ENCODE measurements at places on chromosomes 13 and 19.

DNA sequence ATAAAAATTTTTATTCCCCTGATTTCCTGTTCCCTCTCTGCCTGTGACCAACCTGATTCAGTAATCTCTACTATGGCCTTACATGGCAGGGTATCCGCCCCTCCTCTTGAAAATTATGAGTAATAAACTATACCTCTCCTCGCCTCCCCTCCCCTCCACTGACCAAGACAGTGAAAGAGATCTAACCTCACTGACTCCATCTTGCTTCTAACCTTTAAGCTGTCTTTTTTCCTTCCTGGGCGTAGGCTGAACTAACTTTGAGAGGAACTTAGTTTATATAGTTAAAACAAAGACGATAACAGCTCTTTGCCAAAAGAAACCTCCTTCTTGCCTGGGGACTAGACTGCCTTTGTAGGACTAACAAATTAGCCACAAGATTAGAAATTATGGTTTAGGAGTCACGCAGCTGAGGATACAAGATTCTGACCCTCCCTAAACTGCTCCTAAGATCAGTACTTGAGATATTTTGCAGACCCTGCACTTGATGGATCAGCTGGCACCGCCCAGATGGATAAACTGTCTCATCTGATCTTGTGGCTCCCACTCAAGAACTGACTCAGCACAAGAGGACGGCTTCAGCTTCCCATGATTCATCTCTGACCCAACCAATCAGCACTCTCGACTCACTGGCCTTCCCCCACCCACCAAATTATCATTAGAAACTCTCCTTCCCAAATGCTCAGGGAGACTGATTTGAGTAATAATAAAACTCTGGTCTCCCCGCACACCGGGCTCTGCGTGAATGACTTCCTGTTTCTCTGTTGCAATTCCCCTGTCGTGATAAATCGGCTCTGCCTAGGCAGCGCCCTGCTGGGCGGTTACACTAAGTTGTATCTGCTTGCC lies 187.1 kb downstream of the TDRD3 start:
- DNase-seq = peak; percentile 2

DNA sequence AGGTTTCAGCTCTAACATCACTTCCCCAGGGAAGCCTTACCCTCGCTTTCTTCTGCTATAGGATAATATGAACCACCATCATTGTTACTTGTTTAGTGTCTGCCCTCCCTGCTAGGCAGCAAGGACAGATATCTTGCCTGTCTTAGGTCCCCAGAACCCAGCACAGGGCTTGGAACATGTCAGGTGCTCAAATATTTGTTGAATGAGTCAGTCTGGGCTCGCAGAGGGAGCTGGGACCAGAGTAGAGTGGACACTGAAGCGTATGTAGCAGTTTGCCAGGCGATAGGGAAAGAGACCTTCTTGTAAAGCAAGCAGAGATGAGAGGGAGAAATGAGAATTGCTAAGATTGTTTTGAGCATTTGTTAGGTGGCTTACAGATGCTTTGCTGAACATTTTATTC lies 11.7 kb downstream of the BCKDHA start:
- no peak for DNase-seq

GRCh38 chr13:113758651-113759524 lies at the start of gene TMEM255B:
Gene TMEM255B (plus strand): TSS chr13:113759226. CDS start chr13:113759270, 44 bp downstream.
- peak; percentile 53 for DNase-seq

DNA sequence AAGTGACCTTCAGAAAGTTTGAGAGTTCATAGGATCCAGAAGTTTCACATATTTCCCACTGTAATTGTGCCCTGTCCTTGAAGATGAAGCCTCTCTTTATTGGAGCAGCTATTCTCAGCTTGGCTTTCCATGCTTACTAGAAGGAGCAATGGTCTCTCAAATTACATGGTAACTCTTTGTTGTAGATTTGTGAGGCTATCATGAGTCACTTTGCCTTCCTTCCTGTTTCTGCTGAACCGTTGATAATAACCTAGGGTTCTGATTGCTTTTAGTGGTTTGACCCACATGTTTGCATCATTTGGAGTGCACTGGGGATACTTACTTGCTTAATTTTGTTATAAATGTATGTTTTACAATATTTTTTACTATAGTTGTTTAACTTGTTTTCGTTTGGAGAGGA lies 772.9 kb upstream of the SLITRK6 start:
- DNase-seq = no peak

DNA sequence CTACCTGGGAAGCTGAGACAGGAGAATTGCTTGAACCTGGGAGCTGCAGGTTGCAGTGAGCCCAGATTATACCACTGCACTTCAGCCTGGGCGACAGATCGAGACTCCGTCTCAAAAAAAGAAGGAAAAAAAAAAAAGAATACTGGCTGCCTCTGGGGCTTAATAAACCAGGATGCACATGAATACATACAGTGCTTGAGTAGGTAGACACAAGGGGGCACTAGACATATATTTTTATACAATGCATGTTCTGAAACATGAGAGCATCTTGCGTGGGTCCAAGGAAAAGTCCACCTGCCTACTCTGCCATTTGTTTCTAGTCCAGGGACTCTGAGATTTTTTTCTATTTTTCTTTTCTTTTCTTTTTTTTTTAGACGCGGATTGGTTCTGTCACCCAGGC lies 31.2 kb downstream of the KEAP1 start:
- no peak for DNase-seq

DNA sequence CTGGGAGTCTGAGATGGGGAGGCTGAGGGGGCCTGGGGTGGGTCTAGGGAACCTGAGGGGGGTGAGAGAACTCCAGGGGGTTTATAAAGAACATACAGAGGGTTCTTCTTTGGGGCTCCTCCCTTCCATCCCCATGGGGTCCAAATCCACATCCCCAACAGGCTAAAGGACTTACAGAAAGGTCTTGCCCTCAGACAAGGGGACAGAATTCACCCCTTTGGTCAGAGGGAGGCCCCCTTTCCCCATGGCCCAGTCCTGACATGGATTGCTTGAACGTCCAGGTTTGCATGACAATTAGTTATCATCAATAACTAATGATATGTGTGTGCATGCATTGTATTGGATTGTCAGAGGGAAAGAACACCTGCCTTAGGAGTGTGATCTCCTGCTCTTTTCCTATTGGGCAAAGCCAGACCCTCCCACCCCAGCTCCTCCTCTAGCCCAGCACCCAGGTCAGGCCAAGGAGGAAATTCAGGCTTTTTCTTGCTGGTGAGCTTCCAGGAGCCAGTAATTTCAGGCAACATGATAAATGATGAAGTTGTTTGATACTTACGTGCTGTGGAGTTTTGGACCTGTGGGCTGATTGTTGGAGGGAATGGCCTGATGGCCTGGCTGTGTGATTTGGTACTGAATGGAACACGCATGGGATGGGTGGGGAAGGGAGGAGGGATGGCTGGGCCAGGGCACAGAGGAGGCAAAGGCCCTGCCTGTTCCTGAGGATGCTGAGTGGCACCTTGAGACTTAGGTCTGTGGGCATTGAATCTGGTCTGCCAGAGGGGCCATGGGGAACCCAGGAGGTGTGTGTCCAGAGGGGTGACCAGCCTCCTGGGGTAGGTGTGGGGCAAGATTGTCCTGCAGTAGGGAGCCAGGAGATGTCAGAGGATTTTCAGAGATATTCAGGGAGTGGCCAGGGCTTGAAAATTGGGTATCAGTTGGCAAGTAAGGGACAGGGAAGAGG lies 1.1 kb downstream of the KLHL26 start:
- DNase-seq = no peak

- no peak for DNase-seq
Observed at GRCh38 chr13:36981156-36981743, 17.9 kb downstream of the ALG5 start.

DNA sequence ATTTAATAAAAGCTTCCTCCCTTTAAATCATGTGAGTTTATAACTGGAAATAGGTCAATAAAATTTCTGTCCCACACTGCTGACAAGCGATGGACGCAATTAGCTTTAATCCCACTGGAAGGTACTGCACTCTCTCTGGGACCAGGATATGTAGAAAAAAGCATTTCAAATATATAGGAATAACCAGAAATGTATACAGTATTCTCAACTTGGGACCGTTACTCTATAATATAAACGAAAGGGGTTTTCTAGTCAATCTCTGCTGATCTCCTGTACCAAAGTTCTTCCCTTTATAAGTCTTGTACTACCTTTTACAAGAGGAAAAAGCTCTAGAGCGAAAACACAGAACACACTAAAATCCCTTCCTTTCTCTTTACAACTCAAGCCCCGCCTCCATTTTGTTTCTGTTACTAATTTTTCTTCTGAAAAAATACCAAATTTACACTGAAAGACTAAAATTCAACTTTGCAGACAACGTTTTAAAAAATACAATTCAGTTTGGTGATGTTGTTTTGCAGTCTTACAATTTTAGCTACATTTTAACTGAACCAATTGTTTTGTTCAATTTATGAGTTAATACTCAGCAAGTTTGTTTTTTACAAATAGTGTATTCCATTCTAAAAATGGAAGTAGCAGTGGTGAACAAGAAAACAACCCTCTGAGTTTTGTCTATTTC lies 1.7 kb upstream of the USPL1 start:
- no peak for DNase-seq

DNA sequence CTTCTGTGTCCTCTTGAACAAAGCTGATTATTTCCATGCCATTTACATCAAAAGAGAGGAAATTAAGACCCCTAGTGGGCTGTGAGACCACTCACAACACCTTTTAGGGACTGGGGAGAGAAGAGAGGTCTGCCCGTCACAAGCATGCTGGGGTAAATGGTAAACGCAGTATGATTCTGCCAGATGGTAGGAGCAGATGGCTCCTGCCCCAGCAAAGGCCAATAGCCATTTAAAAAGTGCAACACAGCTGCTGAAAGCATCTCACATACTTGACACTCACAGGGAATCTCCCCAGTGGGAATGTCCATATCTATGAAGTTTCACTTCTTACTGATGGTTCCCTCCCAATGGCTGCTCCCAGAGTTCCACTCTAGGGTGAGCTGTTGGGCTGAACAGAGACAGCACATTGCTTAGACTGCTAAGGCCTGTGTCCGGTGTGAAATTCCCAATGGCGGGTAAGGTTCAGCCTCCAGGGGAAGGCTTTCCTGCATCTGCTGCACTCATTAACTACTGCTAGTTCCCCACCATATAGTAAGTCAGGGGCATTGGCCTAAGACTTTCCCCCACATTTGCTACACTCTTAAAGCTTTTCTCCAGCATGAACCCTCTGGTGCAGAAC lies 7.4 kb downstream of the ZNF671 start:
- no peak for DNase-seq

- no peak for DNase-seq
Observed at GRCh38 chr13:85654227-85654626, 145.0 kb downstream of the SLITRK6 start.

DNA sequence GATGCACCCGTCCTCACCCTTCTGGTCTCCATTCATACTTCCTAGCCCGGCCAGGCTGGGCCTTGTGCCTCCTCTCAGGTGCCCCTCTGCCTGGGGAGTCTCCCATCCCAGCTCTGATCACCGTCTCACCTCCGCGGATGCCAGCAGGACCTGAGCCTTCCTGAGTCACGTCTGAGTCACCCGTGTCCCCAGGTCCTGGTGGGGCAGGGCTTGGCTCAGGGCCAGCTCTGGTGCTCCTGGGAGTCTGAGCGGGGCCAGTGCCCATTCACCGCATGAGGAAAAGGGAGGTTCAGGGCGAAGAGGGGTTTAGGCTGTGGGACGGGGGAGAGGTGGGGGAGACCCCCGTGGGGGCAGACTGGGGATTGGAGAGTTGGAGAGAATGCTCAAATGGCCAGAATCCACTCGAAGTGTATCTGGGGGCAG lies 593 bp downstream of the ATP8B3 start:
- DNase-seq = peak; percentile 22

DNA sequence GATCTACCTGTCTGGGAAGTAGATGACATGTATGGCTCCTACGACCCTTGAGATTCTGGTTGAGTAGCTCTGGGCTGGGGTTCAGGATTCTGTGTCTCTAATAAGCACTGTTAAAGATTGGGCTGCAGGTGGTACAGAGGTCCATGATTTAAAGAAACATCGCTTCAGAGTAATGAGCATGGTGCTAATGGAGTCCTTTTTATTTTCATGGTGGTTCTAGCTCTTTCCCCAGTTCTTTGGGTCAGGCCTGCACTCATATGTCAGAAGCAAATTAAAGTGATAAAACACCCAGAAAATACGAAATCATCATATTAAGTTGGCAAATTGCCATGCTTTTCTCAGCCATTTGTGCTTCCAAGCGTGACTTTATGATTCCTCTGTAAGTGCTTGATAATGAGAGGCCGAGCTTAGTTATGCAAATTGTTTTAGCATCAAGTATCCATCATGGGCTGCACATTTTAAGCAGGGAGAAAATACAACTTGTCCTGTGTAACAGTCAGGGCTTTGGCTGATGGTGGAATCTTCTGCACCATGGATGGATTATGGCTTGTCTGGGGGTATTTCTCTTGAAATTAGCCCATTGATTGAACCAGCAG lies 45.1 kb downstream of the MTUS2 start:
- DNase-seq = no peak

DNA sequence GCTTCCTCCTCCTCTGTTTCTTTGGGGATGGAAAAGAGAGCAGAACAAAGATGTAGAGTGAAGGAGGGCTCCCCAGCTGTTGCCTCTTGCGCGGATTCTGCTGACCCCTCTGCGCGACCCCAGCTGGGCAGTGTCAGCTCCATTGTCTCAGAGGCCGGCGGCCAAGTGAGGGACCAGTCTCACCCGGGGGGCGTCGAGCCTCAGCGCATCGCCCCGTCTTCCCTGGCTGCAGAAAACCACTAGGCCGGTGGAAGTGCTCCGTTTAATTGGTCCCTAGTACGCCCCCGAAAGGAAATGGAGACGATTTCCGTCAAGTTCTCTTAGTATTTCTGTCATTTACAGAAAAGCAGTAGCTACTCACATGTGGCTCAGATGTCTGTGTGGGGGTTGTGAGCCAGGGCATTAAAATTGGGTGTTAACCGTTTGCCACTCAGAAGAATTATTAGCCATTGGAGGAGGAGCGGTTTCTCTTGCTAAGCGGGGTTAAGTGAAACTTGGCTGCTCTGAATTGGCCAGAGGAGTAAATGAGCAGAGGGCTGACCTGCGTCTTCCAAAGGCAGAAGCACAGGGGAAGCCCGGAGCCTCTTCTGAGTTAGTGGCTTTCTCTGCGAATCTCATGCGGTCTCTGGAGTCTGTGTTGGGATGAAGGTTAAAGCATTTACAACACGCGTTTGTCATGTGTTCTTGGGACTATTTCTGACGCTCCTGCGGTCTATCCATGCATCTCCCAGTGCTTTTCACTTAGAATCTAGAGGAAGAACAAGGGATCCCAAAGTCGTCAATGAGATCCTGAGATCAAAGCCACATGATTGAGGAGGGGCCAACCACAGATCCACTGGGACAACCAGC lies 132.8 kb upstream of the MYO16 start:
- DNase-seq = no peak

- no peak for DNase-seq
Observed at GRCh38 chr19:3420909-3421619, 54.7 kb downstream of the NFIC start.

GRCh38 chr19:1311543-1312091 lies 25.9 kb downstream of the EFNA2 start:
- DNase-seq = no peak
